ENCODE measurements at places on chromosomes 12 and 14.

DNA sequence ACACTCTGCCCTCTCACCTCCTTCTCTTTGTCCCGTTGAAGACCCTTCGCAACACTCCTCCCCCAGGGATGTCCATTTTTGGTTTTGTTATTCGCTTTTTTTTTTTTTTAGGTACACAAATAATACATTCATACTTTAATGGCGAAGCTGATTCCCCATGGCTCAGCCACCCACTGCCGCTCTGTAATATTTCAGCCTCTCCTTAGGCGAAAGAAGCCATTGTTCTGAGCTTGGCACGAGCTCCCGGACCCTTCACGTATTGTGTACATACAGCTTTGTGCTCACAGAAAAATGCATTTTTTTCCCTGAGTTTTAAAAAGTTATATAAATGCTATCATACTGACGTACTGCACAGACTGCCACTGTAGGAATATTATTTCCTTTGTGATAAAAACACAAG is 115.0 kb downstream of the TMEM132C start:
- peak; percentile 16 for DNase-seq

GRCh38 chr12:57631566-57632072 is 1.4 kb downstream of the B4GALNT1 start:
- DNase-seq, result no peak

DNA sequence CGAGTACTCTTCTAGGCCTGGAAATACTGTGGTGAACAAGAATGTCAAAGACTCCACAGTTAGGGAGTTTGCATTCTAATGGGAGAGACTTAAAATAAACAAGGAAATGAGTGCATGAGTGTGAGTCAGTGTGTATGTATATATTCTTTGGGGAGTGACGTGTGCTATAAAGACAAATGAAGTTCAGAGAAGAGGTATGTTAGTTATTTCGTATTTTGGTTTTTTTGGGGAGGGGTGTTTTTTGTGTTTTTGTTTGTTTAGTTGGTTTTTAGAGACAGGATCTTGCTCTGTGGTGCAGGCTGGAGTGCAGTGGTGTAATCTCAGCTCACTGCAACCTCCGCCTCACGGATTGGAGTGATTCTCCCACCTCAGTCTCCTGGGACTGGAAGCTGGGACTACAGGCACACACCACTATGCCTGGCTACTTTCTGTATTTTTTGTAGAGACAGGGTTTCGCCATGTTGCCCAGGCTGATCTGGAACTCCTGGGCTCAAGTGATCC is 74.3 kb downstream of the SRGAP1 start:
- no peak for DNase-seq

GRCh38 chr12:65930114-65930828 is 106.0 kb downstream of the HMGA2 start:
- no peak for DNase-seq

DNA sequence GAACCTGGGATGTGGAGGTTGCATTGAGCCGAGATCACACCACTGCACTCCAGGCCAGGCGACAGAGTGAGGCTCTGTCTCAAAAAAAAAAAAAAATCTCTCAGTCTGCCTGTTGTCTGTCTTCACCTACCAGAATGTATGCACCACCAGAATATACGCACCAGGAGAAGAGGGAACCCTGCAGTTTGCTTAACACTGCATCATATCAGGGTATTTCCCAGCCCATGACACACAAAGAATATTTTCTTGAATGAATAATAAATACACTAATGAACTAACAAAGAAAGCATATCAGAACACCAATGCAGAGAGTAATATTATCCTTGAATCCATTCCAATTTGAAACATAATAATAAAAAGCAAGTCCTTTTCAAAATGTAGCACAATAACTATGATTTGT is 44.2 kb upstream of the FOXN3 start:
- no peak for DNase-seq

- DNase-seq, result no peak
These were observed 329.7 kb downstream of the TMEM121 start for GRCh38 chr14:105855893-105856675.

GRCh38 chr14:52877628-52878027 is 73.2 kb downstream of the FERMT2 start:
- DNase-seq, result no peak

DNA sequence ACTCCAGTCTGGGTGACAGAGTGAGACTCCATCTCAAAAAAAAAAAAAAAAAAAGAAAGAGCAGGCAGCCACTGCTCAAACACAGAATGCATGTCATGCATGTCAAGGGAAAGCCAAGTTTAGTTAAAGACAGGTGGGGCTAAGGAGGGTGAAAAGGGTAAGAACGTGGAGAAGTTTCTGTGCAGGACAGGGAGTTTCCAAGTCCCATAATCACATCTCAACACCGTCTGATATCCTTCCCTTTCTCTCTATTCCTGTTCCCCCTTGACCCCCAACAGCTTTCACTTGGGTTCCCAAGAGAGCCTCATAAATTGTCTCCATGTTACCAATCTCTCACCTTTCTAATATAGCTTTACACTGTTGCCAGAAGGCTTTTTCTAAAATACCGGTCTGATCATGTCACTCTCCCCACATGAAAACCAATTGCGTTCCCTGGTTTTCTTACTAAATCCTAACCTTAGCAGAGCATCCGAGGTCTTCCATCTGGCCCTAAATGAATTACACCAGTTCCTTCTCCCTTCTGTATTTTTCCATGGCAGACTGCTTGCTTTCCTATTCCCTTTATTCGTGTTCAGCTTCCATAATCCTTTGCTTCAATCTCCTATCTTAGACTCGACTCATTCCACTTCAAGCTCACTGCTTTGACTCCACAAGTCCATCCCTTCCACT is 37.0 kb downstream of the LIMA1 start:
- DNase-seq, result no peak

DNA sequence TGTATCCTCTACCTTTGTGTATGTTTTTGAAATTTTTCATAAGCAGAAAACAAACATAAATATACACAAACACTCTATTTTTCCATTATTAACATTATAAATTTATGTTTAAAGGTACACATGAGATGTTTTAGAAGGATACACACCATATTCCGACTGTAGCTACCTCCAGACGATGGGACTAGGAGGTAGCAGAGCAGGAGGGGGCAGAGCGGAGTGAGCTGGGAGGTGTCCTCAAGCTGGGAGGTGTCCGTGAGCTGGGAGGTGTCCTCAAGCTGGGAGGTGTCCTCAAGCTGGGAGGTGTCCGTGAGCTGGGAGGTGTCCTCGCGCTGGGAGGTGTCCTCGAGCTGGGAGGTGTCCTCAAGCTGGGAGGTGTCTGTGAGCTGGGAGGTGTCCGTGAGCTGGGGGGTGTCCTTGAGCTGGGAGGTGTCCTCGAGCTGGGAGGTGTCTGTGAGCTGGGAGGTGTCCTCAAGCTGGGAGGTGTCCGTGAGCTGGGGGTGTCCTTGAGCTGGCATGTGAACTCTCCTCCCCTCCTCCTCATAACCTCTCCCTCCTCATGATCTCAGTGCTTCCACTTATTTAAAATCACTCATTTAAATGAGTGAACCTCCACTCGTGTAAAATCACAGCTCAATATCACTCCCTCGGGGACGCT is 346.9 kb upstream of the SFSWAP start:
- DNase-seq, result no peak

- no peak for DNase-seq
These were observed 276.3 kb downstream of the DUSP6 start for GRCh38 chr12:89075880-89076540.

DNA sequence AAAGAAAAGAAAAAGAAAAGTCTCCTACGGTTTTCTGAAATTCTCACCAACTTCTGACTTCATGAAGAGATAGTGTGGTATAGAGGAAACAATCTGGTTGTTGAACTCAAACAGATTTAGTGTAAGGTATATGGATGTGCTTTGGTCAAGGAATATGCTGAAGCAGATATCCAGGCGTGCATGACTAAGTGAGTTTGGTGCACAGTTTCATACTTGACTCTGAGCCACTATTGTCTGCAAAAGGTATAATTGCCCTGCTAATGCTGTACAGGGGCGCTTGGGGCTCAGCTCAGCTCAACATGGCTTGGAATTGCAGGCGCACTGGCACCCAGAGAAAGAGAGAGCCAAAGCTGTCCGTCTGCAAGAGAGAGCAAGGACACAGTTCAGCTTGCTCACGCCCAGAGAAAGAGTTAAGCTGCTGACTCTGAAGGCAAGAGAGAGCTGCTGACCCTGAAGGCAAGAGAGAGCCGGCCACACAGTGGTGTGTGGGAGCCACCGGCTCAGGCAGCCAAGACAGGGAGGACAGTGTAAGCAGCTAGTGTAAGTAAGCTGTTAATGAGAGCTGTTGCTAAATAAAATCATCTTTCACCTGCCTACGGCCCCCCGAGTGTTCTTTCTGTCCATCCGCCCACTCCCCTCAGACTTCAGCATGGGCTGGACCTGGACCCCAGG is 66.4 kb upstream of the SLC38A4 start:
- no peak for DNase-seq

GRCh38 chr12:98793121-98793520 is 148.0 kb downstream of the APAF1 start:
- no peak for DNase-seq

- no peak for DNase-seq
These were observed 5.8 kb downstream of the ADSS1 start for GRCh38 chr14:104729835-104730181.

GRCh38 chr14:103488071-103488470 is 34.6 kb downstream of the CKB start:
- DNase-seq, result no peak

DNA sequence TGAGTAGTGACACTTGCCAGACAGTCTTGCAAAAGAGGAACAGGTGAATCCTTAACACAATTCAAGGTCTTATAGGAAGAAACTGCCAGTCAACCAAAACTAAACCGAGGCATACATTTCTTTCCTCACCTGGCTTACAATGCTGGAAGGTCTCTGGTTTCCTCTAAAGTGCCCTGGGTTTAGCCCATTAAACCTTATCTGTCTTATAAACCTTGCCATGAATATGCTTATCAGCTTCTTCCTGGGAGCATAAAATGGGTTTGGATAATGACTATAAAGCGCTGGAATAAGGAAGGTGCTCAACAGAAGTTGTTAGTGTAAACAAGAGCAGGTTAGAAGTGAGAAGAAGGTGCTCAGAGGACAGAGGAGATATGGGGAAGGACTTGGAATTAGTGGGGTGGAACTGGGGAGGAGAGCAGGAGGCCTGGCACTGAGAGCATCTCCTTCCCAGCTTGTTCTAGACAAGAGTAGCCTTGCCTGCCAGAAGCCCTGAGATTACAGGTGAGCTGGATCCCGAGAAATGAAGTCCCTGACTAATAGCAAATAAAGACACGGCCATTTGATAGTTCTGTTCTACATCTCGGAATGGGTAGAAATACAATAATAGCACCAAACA is 14.1 kb upstream of the GPRC5A start:
- DNase-seq, result no peak

DNA sequence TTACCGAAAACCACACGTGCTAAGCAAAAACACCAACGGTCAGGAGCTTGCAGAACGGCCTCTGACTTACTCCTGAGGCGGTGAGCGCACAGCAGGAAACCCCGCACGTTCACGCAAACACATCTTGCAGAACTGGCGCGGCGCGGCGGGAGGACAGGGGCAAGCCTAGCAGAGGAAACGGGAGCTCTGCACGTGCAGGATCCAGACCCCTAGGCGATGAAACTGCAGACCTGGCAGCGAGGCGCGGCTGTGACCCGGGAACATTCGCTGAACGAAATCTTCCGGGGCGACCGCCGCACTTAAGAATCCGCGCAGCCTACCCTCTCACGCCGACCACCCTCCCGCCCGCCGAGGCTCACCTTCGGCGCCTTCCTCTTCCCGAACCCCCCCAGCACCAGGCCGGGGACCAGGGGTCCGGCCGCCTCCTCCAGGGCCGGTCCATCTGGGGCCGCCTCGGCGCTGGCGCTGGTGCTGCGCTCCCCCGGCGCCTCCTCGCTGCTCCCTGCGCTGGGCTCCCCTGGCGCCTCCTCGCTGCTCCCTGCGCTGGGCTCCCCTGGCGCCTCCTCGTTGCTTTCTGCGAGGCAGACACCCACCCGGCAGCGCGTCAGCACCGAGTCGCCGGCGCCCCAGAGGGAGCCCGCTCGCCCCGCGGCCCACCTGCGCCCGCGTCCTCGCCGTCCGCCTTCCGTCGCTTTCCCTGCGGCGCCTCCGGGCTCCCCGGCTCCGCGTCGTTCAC is 615 bp downstream of the DDX51 start:
- no peak for DNase-seq

- no peak for DNase-seq
These were observed 34.6 kb downstream of the PTPRR start for GRCh38 chr12:70885956-70886355.

DNA sequence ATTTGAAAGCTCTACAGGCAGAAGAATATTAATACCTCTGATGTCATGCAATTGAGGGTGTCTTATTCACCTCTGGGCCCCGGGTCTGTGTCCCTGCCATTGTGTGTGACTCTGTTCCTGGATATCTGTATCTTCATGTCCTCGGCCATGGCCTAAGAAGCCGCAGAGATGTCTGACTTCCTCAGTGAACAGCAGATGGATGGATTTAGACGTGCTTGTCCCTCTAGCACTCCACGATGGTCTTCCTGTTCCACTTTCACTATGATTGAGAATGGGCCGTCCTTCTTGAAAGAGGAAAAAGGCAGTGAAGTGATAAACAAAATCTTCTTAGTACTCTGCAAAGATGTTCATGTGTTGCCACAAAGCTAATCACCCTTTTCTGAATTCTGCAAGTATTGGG is 217.4 kb downstream of the SLC41A2 start:
- peak; percentile 8 for DNase-seq

- no peak for DNase-seq
These were observed 89.8 kb downstream of the RERG start for GRCh38 chr12:15131431-15131830.

- peak; percentile 9 for DNase-seq
These were observed 28.5 kb downstream of the FOS start for GRCh38 chr14:75306927-75307699.

DNA sequence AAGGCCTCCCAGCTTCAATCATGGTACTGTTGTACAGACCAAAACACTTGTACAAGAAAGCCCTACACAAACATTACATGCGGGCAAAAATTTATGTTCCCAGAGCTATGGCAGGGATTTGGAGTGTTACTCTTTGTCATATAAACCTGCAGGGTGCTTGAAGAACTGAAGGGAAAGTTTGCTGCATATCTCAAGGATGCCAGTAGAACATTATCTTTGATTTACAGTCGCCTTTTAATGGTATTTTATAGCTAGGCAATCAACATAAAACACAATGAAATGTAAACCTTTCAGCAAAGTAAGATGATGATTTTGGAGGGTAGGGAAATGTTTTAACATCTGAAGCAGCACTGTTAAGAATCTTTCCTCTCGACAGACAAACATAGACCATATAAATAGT is 305.6 kb downstream of the KCNH5 start:
- DNase-seq, result no peak

DNA sequence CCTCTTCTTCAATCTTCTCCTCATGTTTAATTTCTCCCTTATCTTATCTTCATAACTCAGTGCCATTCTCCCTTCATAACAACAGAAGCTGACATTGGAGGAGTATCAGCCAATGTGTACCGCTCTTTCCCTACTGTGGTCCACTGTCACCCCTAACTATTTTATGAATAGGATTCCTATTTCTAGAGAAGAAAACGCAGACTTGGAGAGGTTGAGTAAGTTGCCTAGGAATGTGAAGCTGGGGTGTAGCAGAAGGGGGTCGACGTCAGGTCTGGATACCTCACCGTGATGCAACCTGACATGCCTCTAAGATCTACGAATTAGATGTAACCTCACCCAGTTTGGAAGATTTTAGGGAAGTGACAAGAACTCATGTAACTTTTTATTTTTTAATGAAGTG is 17.1 kb downstream of the LMO3 start:
- DNase-seq, result no peak

Data from amygdala (tissue), 56 donors.